Vagina (tissue), 2 donors: ENCODE measurements at places on chromosomes 13 and 19.

DNA sequence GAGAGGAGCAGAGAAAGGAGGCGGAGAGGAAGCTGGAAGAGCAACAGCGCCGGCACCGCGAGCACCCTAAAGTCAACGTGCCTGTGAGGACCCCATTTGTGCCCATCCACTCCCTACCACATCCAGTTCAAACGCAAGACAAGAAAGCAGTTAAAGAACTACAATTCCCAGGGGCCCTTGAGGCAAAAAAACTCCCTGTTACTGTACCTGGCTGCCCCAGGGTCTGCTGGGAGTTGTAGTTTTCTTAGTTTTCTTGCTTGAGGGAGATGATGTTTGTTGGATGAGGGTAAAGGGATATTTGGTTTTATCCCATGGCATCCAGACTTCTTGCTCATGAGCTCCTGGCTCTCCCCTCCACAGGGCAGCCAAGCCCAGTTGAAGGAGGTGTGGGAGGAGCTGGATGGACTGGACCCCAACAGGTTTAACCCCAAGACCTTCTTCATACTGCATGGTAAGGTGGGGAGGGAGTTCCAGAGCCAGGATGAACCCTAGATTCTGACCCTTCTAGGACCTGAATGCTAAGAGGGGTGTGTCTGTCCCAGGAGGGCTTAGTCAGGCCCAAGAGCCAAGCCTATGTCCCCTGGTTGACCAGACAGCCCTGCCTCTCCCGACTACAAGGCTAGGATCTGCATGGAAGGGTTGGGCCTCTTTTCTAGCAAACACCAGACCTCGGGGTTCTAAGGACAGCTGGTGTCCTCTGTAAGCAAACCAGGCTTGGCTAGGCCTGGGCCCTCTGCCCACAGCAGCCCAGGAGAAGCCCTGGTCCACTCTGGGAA lies 13.2 kb downstream of the NUCB1 start:
- DNase-seq: no peak

DNA sequence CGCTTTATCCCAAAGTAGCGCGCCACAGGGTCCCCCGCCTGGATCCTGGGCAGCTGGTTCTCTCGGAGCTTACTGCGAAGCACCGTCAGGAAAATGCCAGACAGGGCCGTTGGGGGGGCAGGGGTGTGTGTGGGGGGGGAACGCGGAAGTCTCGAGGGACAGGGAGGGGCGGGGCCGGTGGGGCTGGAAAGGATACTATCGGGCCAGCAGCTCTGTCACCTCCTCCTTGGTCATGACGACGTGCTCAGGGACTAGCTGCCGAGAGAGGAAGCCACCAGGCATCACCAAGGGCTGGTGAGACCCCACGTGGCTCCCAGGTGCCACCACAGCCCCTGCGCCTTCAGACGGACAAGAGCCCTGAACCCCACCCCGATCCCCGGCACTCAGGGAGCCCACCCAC lies 5.3 kb downstream of the POLR2E start:
- DNase-seq: no peak

- no peak for DNase-seq
These were observed 2.9 kb downstream of the CDC16 start for GRCh38 chr13:114237415-114238112.

DNA sequence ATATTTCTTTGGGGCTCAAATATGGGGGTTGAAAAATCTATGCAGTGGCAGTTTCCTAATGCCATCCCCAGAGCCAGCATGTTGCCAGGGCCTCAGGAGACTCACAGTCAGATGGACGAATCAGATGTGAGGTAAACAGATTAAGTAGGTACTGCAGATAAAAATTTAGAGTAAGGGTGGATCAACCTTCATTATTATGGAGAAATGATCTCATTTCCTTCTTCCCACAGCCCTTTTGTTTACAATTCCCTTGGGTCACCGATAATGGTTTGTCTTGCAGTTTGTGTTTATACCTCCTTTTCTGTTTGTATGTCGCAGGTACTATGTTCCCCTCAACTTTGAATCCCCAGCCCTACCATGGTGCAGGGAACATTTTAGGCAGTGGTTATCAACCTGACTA lies 20.0 kb downstream of the DIAPH3 start:
- no peak for DNase-seq

DNA sequence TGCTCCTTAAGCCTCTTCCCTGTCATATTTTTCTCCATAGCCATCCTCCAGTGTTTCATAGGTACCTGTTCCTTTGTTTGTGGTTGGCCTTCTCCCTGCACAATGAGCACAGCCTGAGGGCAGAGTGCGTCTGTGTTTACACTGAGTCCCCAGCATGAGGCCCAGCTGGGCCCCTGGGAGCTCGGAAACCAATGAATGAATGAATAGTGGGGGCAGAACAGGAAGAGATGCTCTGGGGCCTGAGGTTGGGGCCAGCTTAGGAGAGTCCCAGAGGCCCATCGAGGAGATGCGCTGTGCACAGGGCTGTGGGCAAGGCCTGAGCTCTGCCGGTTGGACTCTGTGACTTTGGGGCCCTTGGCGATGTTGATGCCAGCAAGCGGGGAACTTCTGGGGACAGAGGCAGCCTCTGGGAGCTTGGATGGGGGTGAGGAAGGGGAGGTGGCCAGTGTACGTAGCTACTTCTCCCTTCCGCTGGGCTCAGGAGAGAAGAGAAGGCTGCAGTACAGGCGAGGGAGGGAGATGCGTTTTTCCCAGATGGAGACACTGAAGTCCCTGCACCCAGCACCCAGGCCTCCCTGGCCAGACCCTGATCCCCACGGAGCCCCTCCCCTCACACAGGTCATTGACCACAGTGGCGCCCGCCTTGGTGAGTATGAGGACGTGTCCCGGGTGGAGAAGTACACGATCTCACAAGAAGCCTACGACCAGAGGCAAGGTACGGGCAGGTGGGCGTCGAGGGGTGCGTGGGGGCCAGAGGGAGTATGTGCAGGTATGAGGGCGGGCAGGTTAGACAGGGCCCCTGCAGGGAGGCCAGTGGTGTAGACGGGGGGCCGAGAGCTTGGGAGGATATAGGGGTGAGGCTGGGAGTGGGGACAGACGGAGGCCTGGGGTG lies 5.1 kb downstream of the TBCB start:
- DNase-seq: no peak

DNA sequence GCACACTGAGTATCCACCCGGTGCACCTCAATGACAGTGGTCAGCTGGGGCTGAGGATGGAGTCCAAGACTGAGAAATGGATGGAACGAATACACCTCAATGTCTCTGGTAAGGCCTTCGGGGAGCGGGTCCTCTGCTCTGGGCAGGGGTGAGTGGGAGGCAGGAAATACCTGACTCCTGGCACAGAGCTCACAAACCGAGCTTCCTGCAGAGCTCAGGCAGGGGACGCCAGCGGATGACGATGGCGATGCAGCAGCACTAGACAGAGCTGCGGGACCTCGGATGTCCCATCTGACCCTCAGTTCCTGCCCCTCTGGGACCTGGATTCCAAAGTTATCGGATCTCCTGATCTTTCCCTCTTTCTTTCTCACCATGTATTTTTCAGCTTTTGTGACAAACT lies 3.8 kb downstream of the CD22 start:
- DNase-seq: no peak

DNA sequence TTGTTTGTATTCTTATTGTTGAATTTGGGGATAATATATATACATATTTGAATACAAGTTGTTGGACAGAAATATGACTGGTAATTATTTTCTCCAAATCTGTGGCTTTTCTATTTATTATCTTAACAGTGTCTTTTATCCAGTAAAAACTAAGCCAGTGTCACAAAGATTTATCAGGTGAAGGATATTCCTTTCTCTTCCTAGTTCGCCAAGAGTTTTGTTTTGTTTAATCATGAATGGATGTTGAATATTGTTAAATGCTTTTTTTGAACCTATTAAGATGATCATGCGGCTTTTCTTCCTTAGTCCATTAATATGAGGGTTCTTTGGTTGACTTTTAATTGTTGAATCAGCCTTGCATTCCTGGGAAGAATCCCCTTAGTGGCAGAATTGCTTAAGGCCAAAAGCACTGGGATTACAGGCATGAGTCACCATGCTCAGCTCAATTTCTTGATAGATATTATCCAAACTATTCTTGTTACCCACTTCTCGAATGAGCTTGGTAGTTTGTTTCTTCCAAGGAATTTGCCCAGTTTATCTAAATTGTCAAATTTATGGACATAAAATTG lies 53.3 kb downstream of the TEX26 start:
- no peak for DNase-seq

DNA sequence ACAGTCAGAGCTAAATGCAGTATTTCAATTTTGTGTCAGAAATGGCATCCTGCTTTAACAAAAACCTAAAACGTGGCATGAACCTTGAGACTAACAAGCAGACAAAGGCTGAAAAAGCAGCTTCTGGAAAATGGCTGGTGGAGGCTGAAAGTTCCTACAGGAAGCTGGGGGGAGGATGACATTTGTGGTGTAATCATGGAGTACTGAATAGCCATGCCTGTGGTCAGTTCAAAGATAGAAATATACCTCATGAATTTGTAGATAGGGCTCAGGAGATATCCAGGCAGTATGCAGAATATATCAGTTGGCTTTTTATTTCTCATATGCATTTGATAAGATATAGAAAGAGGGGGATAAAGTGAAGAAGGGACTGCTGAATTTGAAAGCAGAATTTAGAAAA lies 181.7 kb downstream of the UQCRFS1 start:
- DNase-seq: no peak

DNA sequence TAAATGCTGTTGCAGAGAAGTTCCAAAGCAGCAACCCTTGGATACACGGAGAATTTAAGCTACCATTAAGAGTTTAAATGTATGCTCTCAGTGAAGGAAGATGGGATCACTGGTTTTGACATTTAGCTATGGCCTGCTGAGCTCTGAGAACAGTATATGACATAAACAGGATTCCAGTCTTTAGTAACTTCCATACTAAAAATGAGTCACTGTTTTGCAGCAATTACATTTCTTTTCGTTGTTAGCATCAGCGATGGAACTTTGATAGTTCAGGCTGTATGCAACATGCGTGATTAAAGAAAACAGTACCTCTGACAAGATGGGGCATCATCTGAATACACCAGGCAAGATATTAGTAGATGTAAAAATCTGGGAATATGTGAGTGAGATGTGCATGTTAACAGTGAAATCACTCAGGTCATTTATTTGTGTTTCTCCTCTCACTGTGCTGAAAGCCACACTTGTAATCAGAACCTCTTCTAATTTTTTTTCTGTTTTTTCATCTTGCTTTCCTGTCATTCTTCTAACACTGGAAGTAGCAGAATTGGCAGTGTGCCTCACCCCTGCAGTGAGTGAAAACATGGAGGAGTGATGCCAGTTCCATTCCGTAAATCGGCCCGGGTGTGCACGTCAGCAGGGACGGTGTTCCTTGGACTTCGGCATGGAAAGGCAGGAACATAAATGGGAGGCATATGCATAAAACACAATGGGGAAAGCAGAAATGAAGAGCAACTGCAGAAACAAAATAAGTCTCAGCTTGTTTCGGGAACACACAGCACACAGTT lies 361.5 kb downstream of the OXGR1 start:
- no peak for DNase-seq

DNA sequence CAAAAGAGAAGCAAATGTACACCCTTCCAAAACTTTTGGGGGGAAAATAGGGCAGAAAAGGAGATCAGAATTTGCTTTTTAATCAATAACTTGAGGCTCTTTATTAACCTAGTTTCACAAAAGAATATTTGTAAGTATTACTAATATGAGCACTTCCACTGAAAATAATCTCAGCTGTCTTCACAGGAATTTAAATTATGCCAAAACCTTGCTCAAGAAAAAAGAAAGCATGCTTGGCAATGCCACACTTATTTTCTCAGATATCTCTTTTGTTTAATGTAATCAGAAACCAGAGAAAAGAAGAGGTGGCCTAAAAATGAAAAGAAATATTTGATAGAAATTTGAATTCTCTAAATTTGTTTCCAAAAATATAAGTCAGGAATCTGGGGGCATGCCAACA lies 234.9 kb upstream of the GPC6 start:
- DNase-seq: no peak

GRCh38 chr19:57338877-57339276 lies 12.2 kb upstream of the ZNF304 start:
- DNase-seq: no peak

DNA sequence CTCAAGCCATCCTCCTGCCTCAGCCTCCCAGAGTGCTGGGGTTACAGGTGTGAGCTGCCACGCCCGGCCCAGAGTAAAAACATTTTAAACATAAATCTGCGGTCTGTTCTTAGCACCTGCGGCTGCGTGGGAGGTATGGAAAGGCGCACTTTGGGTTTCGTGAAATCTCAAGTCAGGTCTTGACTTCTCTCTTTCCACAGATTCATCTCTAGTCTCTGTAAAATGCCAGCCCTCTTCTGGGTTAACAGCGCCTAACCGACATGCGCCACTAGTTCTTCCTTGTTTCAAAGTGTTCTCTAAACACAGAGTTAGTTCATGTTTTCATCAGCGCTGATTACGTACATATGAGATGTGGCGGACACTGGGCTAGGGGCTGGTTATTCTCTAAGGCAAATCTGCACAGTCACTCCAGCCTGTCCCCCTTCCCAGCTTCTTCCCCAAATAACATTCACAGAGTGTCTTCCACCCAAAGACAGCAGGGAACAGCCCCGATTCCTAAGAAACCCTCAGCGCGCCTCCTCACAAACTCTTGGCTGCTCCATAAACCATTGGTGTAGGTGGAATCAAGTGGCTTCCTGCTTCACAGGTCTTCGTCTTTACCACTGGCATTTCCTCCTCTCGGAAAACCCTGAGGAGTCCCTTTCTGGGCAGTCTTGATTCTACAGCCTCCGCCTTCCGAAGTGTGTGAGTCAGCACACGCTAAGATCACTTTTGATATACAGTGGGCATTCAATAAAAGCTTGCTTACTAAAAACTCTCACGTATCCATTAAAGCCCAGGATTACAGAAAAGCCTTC lies 1.4 kb downstream of the PARP4 start:
- DNase-seq: no peak

DNA sequence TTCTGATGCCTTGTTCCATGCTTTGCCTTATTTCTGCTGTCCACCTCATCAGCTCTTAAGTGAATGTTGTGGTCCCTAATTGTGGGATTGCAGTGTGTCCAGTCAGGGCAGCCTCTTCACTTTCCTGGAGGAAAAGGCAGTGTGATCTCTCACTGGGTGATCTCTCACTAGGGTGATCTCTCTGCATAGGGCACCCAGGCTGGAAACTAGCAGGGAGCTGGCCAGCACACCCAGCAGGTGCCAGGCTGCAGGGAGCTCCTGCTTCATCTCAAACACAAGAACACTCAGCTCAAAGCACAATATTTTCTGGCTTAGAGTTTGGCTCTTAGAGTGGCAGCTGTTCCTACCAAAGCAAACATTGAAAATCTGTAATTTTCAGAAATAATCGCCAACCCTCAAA lies 36.5 kb upstream of the TSHZ3 start:
- no peak for DNase-seq

- no peak for DNase-seq
These were observed 168.9 kb downstream of the PTPRS start for GRCh38 chr19:5171711-5172110.
